ENCODE measurements at places on chromosomes 1 and 21. TPM values are rescaled to one million over a fixed set of nuclear protein-coding genes. Genes with fewer than 3 reads are reported as not detected.

- no peak for DNase-seq
Measured at GRCh38 chr1:109877776-109878175, 32.9 kb upstream of the CSF1 start.

DNA sequence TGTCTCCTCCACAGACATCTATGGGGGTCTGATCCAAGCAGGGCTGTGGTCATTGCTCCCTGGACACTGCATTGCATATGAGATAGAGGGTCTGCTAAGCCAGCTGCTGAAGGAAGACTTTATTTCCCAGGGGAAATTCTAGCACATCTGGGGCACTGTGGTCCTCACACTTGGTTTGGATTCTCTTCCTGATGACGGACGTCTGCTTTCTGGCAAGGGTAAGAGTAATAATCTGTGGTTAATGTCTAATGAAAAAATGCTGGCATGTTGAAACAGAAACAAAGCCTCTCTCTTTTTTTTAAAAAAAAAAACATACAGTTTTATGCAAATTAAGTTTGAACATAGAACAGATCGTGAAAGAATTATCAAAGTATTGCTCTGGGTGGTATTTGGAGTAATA, 553.9 kb downstream of the DPYD start:
- DNase-seq: no peak

DNA sequence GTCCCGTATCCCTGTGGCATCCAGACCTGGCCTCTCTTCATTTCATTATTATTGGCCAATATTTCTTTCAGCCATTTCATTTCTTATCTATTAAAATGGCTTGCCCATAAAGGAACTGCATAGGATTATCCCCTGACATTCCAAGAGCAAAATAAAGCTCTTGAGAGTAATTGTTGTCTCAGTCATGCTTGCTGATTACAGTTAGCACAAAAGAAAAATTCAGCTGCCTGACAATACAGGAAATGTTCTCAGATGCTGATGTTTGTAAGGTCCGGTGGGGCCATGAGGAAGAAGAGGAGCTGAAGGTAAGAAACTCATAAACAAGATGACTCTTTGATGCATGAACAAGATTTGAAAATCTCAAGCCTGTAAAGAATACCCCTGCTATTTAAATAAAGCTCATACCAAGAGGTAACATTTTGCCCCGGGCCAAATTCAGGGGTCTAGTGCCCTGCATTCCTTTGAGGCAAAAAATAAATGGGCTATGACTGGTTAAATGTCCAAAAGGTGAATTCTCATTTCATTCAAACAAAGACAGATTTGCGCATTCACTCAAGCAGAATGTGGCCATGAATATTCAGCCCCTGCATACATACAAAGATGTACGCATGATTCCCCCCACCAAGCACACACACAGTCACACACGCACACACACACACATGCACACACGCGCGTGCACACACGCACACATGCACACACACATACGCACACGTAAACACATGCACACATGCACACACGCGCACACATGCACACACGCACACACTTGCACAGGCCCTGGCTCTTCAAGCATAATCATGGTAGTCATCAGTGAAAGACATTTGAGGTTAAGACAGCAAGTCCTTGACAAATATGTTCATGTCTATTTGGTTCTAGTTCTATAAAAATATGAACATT, 44.8 kb downstream of the KCNJ15 start:
- DNase-seq: no peak

GRCh38 chr1:93446837-93447451, 974 bp upstream of the FNBP1L start:
- no peak for DNase-seq

DNA sequence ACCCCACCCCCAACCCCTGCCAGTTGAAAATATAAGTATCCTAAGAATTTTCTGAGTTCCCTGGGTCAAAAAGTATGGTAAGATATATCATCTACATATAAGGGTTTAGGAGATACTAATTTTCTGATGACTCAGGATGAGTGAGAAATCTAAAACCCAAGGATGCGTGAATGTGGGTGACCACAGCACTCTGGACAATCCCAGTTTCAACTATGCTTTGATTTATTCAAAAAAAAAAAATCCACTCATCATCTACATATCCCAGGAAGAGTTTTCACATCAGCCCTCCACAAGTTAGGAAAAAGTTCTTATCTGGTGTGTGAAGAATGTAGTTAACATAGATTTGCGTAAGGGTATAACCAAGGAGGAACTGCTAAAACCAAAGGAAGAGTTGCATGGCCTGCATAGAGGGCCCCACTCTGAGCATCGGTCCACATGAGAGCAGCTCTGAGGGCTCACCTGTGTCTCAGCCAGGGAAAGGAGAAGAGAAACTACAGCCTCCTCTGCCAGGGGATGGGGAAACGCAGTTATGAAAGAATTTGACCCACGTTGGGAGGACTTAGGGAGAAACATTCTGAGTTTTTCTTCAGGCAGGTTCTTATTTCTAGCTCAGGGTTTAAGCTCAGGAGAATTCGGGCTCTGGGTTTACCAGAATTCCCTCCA, 18.8 kb downstream of the LAMB3 start:
- DNase-seq: no peak

Gene CTTNBP2NL
- 27.2 TPM for total RNA-seq

Gene HOOK1
- 3.6 TPM for total RNA-seq

Gene C4BPA
- not detected for total RNA-seq

Gene CD160
- not detected for total RNA-seq

DNA sequence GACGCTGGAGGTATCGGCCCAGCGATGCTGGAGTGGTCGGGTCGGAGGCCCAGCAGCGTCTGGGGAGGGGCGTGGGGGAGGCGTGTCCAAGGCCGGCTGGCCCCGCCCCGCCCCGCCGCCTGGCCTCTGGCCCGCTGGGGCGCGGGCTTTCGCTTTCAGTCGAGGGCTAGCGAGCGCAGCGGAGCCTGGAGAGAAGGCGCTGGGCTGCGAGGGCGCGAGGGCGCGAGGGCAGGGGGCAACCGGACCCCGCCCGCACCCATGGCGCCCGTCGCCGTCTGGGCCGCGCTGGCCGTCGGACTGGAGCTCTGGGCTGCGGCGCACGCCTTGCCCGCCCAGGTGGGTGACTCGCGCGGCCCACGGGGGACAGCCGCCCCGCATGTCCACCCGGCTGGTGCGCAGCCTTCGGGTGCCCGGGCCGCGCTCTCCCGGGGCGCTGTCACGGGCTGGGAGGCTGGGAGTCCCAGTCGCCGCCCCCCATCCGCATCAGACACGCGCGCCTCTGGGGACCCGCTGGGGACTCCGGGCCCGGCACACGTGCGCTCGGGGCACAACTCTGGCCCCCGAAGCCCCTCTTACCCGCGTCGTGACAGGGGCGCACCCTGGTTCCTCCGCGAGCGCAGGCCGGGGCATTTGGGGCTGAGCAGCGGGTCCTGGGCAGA, at the start of gene TNFRSF1B:
TNFRSF1B (plus strand) TSS at position 158 of the 659 bp plus-strand sequence; CDS start at position 259, 101 bp downstream.
- DNase-seq: no peak

DNA sequence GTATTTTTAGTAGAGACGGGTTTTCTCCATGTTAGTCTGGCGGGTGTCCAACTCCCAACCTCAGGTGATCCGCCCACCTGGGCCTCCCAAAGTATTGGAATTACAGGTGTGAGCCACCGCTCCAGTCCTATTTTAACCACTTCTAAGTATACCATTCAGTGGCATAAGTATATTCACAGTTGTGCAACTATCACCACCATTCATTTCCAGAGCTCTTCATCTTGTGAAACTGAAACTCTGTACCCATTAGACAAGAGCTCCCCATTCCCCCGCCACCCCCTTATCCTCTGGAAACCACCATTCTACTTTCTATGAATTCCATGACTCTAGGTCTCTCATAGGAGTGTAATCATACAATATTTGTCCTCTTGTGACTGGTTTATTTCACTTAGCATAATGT, 40.2 kb upstream of the CAMTA1 start:
- DNase-seq: no peak

GRCh38 chr1:234613128-234613875, 3.3 kb upstream of the IRF2BP2 start:
- no peak for DNase-seq

All from epithelial cell of proximal tubule (primary cell).